ENCODE measurements at places on chromosomes 11 and 22.

DNA sequence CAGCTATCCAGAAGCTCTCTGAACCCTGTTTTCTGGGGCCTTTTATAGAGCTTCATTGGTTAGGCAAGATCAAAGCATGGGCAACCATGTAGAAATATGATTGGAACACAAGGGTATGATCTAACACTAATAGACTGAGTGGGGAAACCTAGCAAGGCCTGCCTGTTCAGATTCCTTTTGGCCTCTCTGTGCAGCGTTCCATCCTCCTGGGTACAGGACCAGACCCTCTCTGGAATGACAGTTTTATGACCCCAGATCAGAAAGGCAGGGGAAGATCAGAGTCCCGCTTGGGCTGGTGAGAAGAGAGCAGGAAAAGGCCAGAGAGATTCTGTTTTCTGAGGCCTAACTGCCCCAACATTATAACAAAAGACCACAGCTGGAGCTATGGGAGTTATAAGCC, 36.7 kb upstream of the VWA5A start:
- no peak for DNase-seq

DNA sequence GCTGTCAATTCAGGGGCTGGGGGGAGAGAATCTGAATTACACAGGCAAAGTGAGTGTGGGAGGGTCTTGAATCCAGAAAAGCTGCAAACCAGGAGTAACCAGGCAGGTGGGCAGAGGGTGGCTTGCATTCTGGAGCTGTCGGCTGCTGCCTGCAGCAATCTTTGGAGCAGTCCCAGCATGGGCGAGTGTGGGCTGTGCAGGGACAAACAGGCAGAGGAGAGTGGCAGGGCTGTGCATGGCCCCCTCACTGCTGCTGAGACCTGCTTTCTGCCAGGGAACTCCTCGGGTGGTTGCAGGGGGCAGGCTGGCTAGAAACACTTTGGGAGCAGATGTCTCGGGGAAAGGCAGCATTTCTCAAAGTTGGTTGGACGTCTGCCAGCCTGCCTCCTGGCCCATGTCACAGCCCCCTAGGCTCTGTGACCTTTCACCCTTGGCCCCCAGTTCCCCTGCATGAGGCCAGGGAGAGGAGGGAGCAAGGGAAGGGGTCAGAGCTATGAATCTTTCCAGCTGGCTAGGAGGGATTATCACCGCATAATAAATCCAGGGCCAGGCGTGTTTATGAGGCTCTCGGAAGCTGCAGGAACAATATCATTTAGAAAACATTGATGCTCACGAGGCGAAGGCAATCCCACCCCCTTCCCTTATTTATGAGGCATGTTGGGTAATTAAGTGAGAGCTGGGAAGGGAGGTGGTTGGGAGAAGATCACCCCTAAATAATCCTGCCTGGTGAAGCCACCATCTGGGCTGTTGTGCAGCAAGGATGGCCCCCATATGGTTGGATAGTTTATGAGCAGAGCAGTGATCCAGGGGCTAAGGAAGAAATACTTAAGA, 212.3 kb upstream of the NCAM1 start:
- no peak for DNase-seq

GRCh38 chr11:21975242-21975641, 217.6 kb upstream of the ANO5 start:
- no peak for DNase-seq

GRCh38 chr22:46062232-46062615, 85.3 kb upstream of the WNT7B start:
- peak; percentile 16 for DNase-seq

GRCh38 chr22:27474711-27475547, 326.6 kb downstream of the MN1 start:
- no peak for DNase-seq

DNA sequence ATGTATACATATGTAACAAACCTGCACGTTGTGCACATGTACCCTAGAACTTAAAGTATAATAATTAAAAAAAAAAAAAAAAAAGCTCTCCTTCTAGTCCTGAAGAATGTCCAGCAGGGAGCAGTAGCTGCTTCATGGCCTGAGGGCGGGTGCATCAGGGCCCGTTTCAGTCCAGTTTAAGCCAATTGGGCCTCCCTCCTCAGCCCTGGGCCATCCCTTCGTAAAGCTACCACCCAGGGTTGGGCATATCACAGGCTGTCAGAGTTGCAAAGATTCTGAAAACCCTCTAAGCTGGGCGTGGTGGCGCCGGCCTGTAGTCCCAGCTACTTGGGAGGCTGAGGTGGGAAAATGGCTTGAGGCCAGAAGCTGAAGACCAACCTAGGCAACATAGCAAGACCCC, 5.4 kb downstream of the TMPRSS13 start:
- no peak for DNase-seq

DNA sequence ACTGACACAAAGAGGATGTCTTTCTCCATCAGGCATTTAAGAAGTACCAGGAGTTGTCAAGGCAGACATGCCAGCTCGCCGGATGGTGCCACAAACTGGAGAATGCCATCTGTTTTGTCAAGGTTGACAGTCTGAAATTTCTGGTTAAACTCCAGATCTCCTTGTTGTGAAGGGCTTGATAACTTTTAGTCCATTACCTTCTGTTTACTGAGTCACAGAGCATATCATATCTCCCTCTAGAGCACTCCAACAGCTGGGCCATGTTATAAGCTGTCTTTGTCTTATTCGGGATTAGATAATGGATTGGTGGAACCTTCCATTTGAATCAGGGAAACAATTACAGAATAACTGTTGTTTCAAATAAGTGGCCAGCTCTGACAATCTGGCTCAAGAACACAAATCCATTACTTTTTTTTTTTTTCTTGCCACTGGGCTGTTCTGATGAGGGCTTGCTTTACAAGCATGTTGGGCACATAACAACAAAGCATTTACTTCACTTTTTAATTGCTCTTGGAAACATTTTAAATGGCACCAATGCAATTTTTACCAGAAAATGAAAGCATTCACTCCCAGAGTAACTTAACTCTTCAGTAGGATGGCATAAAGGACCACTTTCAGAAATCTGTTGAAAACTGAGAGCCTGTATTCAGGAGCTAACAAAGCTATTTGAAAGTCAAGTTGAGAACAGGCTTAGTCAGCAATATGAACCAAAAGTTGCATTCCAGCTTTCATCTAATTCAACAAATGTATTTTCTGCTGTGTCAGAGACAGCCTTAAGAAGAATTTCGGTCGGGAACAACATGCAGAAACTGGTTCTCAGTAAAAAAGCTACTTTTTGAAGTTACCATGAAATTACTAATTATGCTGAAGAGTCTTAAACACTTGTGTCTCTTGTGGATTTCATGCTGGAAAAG, 227.6 kb upstream of the PITPNB start:
- DNase-seq: no peak

- DNase-seq: no peak
These were observed 108.9 kb downstream of the MORC2 start for GRCh38 chr22:30859714-30860095.

- DNase-seq: no peak
These were observed 46.2 kb downstream of the ATXN10 start for GRCh38 chr22:45717789-45718188.

DNA sequence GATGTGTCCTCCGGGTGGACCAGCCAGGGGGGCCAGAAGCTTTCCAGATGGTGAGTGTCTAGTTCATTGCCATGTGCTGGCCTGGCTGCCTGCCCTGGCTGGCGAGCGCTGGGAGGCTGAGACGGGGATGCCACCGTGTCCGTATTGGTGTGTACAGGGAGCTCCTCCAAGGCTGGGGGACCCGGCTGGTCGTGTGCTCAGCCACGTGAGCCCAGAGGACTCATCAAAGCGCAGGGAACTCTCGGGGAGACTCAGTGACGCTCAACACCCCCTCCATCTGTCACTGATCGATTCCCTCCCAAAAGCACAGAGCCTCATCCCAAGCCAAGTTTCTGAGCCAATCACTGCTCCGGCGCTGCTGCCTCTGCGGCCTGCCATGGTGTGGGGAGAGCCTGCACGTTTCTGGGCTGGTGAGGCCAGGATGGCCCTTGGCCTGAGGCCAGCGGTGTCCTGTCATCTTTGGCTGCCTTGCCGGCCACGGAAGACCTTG, 423.7 kb downstream of the SHANK2 start:
- no peak for DNase-seq

- no peak for DNase-seq
These were observed 3.5 kb upstream of the EIF3D start for GRCh38 chr22:36532466-36532865.

GRCh38 chr11:75031771-75032549, 43.2 kb downstream of the NEU3 start:
- DNase-seq: peak; percentile 89

DNA sequence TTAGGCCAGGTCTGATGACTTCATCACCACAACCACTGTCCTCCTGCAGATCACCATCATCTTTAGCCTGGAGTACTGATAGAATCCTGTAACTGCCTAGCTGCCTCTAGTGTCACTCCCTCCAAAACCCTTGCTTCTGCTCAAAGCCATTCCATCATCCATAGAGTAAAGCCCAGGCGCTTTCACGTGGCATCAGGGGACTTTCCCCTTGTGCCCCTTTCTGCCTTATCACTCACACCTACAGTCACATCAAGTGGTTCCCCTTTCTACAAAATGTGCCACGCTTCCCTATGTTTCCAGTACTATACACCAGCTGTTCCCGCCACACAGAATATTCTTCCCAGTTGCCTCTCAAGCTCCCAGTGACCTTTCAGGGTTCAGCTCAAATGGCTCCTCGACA, 75.9 kb downstream of the MN1 start:
- no peak for DNase-seq

DNA sequence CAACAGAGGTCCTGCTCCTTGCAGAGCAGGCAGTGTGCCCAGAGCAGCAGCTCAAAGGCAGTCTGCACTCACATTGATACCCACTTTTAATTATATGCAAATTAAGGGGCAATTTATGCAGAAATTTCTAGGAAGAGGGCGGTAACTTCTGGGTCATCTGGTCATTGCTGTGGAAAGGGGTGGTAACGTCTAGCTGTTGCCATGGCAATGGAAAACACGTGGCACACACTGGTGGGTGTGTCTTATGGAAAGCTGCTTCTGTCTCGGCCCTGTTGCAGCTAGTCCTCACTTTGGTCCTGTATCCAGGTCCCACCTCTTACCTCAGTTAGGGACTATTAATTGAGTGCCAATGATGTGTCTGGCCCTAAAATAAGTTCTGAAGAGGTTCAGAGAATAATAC, 36.8 kb downstream of the BARX2 start:
- no peak for DNase-seq

GRCh38 chr11:134483291-134483690, 71.2 kb upstream of the B3GAT1 start:
- DNase-seq: no peak

- no peak for DNase-seq
These were observed 266.7 kb upstream of the C11orf87 start for GRCh38 chr11:109155291-109155690.

- DNase-seq: peak; percentile 47
These were observed at the start of gene CECR2 for GRCh38 chr22:17369439-17370025. CECR2 (plus strand) TSS chr22:17369460; CDS start chr22:17369784, 324 bp downstream.

DNA sequence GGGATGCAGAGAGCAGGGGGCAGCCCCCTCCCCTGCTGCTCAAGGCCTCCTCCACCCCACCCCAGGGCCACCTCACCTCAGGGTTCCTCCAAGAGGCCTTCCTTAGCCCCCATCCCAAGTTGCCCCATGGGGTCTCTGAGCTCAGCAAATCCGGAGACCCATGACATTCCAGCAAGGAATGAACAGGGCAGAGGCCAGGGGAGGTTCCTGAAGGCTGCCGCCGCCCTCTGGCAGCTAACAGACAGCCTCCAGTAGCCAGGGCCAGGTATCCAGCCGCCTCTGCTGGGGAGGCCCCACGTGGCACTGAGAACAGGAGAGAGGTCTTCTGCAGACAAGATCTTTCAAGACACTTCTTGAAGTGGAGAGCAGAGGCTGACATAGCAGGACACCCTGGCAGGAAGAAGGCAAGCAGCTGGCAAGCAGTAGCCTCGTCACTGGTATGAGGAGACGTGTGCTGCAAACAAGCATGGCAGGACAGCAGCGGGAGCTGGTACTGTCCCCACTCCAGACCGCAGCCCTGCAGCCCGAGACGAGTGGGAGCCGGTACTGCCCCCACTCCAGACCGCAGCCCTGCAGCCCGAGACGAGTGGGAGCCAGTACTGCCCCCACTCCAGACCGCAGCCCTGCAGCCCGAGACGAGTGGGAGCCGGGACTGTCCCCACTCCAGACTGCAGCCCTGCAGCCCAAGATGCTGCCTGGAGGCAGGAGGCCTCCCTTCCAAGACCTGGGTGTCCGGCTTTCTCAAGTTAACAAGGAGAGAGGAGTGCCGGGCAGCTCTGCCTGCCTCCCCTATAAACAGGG, 190.6 kb downstream of the IGLL1 start:
- no peak for DNase-seq

- no peak for DNase-seq
These were observed 461.8 kb downstream of the BRD1 start for GRCh38 chr22:49365910-49366309.

GRCh38 chr11:36746886-36747710, 149.1 kb upstream of the RAG2 start:
- peak; percentile 86 for DNase-seq

DNA sequence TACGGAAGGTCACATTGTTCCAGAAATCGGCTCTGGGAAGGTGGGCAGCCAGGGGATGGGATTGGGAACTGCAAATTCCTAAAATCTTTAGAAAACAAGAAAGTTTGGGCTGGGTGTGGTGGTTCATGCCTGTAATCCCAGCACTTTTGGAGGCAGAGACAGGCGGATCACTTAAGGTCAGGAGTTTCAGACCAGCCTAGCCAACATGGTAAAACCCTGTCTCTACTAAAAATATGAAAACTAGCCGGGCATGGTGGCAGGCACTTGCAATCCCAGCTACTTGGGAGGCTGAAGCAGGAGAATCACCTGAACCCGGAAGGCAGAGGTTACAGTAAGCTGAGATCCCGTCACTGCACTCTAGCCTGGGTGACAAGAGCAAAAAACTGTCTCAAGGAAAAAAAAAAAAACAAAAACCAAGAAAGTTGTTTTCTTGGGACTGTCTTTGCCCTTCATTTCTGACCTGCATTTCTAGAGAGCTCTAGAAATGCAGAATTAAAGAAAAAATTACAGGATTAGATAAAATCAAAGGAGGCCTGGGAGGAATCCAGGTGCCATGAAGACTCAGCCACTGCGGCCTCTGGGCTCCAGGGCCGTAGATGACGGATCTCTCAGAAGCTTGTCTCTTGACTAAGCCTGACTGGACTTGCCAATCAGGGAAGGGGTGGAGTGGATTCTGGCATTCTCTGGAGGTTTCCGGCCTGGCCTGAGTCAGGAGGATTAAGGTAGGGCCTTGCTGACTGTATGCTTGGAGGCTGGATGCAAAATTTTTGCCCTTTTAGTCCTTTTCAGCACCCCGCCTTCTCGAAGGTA, 5.3 kb upstream of the MALAT1 start:
- DNase-seq: peak; percentile 84

GRCh38 chr22:22663861-22664800, 19.7 kb downstream of the GGTLC2 start:
- DNase-seq: no peak

DNA sequence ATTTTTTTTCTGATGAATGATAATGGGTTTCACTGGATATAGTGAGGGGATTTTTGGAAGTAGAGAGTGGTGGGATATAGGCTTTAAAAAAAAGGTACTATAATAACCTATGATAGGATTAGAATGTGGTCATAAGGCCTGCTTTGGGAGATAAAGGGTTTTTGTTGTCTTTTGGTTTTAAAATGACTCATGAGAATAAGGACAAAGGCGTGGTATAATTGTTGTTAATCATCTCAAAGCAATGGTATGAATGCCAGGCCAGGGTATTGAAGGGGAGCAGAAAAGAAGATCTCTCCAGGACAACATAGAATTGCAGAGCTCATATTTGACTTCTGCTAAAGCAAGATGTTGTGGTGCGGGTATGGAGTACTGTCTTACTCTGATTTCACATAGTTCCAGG, 579.4 kb downstream of the JRKL start:
- no peak for DNase-seq

- DNase-seq: no peak
These were observed 27.1 kb downstream of the RSPH14 start for GRCh38 chr22:23114721-23115020.

GRCh38 chr11:105489446-105489845, 120.4 kb upstream of the GRIA4 start:
- no peak for DNase-seq
